Endothelial cell of coronary artery (primary cell): ENCODE measurements at places on chromosomes 2 and 18. TPM values are rescaled to one million over a fixed set of nuclear protein-coding genes. Genes with fewer than 3 reads are reported as not detected.

Gene MAIP1
- total RNA-seq: 20.2 and 21.2 TPM in 2 replicates

Gene SCG2
- total RNA-seq: 0.38 TPM in 1 of 2 replicates, not detected in the other

Gene PRKAG3
- not detected in 2 replicates for total RNA-seq

Gene UNC50
- total RNA-seq: 38.0 and 47.9 TPM in 2 replicates

Gene REG1B
- not detected in 2 replicates for total RNA-seq

Gene SMYD1
- not detected in 2 replicates for total RNA-seq

Gene REEP1
- total RNA-seq: 0.09 TPM in 1 of 2 replicates, not detected in the other

Gene CCDC141
- total RNA-seq: 0.09 TPM in 1 of 2 replicates, not detected in the other

Gene KYNU
- not detected in 2 replicates for total RNA-seq
